ENCODE measurements at places on chromosomes 7 and 10. TPM values are rescaled to one million over a fixed set of nuclear protein-coding genes. Genes with fewer than 3 reads are reported as not detected.

DNA sequence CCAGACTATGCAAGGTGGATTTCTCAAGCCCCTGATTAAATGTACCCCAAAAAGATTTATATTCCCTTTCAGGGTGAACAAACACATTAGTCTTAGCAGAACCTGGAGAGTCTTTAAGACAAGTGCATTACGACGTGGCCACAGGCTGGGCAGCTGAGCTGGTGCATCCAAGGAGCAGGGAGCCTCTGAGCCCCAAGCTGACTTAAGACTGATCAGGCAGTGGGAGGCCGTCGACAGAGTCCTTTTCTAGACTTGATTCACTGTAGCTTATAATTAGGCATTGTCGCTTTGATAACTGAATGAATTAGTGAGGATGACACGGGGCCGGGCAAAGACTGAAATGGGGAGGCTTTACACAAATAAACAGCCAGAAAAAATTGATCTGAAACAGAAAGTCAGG is 353.2 kb downstream of the GPAM start:
- H3K27ac ChIP-seq, result no peak overlapping the region
- no peaks in the 10 kb centered on the region for H3K36me3 ChIP-seq
- no peaks in the 10 kb centered on the region for H3K4me1 ChIP-seq
- no peaks in the 10 kb centered on the region for H3K27me3 ChIP-seq
- no peak overlapping the region for H3K4me3 ChIP-seq

DNA sequence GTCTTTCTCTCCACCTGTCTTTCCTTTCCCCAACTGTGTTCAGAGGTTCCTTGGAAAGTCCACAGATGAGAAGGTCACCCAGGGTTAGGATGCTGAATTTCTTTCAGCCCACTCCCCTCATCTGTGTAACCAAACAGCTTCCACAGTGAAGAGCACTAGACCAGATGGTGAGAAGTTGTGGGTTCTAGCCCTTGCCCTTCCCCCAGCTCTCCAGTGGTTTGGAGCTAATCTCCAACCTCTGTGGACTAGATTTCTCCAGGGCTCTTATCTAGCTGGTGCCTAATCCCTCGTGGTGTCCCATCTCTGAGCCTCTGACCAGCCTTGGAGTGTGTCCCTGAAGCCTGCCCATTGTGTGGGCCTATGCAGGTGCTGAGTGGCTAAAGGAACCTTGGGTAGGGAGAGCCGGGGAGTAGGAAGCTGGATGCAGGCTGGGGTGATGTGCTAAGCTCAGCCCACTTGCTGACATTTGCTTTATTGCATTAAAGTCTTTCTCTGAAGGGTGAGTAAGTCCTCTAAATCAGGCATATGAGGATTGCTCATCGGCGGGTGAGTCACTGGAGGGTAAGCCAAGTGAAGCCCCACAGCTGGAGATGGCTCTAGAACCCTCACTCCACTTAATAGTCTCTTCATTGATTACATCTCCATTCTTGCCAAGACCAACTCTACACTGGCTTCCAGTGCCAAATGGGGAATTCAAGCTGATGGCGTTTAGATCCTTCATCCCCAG is 14.9 kb downstream of the DUSP5 start:
- H3K36me3 ChIP-seq, result no peaks in the 10 kb centered on the region
- no peaks in the 10 kb centered on the region for H3K4me1 ChIP-seq
- no peaks in the 10 kb centered on the region for H3K27me3 ChIP-seq
- H3K27ac ChIP-seq, result no peak overlapping the region
- no peak for DNase-seq
- no peak overlapping the region for H3K4me3 ChIP-seq

DNA sequence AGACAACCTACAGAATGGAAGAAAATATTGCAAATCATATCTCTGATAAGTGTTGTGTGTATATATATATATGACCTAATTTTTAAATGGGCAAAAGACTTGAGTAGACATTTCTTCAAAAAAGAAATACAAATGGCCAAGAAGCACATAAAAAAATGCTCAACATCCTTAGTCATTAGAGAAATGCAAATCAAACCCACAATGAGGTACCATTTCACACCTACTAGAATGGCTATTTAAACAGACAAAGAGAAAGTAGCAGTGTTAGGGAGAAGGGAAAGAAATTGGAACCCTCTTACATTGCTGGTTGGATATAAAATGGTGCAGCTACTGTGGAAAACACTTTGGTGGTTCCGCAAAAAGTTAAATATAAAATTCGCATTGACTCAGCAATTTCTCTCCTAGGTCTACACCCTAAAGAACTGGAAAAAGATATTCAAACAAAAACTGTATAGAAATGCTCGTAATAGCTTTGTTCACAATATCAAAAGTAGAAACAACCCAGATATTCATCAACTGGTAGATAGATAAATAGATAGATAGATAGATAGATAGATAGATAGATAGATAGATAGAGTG is 16.3 kb downstream of the ACSL5 start:
- no peak for DNase-seq
- no peaks in the 10 kb centered on the region for H3K27me3 ChIP-seq
- H3K4me1 ChIP-seq, result peaks cover 5% of the 10 kb centered on the region
- no peak overlapping the region for H3K4me3 ChIP-seq
- peak overlapping the region; percentile 71 for H3K27ac ChIP-seq

Gene ASB10
- total RNA-seq, result not detected

GRCh38 chr10:24127516-24127915 is 81.4 kb upstream of the KIAA1217 start:
- DNase-seq, result no peak
- H3K27ac ChIP-seq, result no peak overlapping the region
- no peaks in the 10 kb centered on the region for H3K27me3 ChIP-seq
- H3K4me3 ChIP-seq, result no peak overlapping the region

- DNase-seq, result no peak
- H3K36me3 ChIP-seq, result no peaks in the 10 kb centered on the region
- H3K4me1 ChIP-seq, result no peaks in the 10 kb centered on the region
- H3K27me3 ChIP-seq, result no peaks in the 10 kb centered on the region
- no peak overlapping the region for H3K27ac ChIP-seq
Measured at GRCh38 chr10:34351161-34351560, 463.9 kb downstream of the PARD3 start.

- H3K27ac ChIP-seq, result no peak overlapping the region
- H3K27me3 ChIP-seq, result no peaks in the 10 kb centered on the region
- no peak for DNase-seq
- H3K4me3 ChIP-seq, result no peak overlapping the region
- H3K4me1 ChIP-seq, result no peaks in the 10 kb centered on the region
Measured at GRCh38 chr7:80630608-80631405, 7.6 kb upstream of the CD36 start.

Gene PON1
- total RNA-seq, result not detected

- H3K4me1 ChIP-seq, result no peaks in the 10 kb centered on the region
- no peaks in the 10 kb centered on the region for H3K27me3 ChIP-seq
- DNase-seq, result no peak
- H3K36me3 ChIP-seq, result no peaks in the 10 kb centered on the region
Measured at GRCh38 chr10:78776756-78777155, 292.0 kb upstream of the ZMIZ1 start.

DNA sequence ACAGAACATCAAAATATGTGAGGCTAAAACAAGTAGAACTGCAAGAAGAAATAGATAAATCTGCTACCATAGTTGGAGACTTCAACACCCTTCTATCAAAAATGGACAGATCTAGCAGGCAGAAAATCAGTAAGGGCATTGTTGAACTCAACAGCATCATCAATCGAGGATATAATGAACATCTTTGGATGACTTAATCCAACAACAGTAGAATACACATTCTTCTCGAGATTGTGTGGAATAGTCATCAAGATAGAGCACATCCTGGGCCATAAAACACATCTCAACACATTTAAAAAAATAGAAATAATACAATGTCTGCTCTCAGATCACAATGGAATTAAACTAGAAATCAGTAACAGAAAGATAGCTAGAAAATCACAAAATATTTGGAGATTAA is 9.9 kb downstream of the IGFBP1 start:
- no peak overlapping the region for H3K27ac ChIP-seq
- H3K4me1 ChIP-seq, result no peaks in the 10 kb centered on the region
- no peak for DNase-seq
- H3K4me3 ChIP-seq, result no peak overlapping the region
- no peaks in the 10 kb centered on the region for H3K36me3 ChIP-seq

DNA sequence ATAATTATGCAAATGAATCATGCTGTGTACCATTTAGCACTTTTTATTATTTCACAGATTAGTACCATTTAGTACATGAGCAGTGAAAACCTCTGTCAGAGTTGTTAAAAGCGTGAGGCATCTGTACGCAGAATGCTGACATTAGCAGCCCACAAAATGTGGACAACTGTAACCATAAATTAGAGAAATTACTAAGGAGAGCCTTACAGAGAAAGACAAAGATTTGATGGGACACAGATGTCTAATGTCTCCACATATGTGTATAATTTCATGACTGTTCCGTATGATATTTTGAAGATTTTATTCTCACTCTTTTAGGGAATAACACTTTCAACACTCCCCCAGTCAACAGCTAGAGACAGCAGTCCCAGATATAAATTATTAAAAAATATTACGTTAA is 414.0 kb upstream of the ANKRD30A start:
- no peaks in the 10 kb centered on the region for H3K27me3 ChIP-seq
- no peak overlapping the region for H3K4me3 ChIP-seq
- no peaks in the 10 kb centered on the region for H3K36me3 ChIP-seq
- no peak for DNase-seq

DNA sequence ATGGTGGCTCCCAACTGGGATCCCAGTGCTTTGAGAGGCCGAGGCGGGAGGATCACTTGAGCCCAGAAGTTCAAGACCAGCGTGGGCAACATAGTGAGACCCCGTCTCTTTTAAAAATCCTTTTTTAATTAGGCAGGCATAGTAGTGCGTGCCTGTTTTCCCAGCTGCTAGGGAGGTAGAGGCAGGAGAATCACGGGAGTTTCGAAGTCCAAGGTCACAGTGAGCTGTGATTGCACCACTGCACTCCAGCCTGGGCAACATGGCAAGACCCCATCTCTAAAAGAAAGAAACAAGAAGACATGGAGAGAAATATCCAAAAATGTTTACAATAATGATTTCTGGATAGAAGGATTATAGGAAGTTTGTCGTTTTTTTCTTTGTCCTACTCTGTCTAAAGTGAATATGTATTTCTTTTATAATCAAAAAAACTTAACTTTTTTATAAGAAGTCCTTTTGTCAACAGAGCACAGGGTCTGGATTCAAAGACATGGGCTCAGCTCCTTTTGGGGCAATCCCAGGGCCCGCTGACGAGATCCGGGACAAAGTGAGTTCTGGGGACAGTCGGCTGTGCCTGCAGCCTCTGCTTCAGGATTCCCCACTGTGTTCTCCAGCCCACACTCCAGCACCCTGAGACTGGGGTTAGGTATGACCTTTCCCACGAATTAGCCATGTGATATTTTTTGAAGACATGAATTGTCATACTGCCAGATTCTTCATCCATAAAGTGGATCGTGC is 45.6 kb downstream of the PDGFA start:
- no peak overlapping the region for H3K4me3 ChIP-seq
- no peaks in the 10 kb centered on the region for H3K4me1 ChIP-seq
- H3K36me3 ChIP-seq, result no peaks in the 10 kb centered on the region
- no peak for DNase-seq
- H3K27ac ChIP-seq, result no peak overlapping the region

GRCh38 chr7:90671571-90671970 is 75.5 kb downstream of the CDK14 start:
- no peaks in the 10 kb centered on the region for H3K27me3 ChIP-seq
- H3K4me1 ChIP-seq, result no peaks in the 10 kb centered on the region
- no peak for DNase-seq
- H3K27ac ChIP-seq, result no peak overlapping the region
- no peaks in the 10 kb centered on the region for H3K36me3 ChIP-seq

- no peaks in the 10 kb centered on the region for H3K4me1 ChIP-seq
- no peak overlapping the region for H3K4me3 ChIP-seq
- no peaks in the 10 kb centered on the region for H3K27me3 ChIP-seq
- H3K27ac ChIP-seq, result no peak overlapping the region
- no peak for DNase-seq
Measured at GRCh38 chr7:137266764-137267163, 76.8 kb downstream of the PTN start.

Gene KEL
- total RNA-seq, result 0.77 TPM

Gene PTPRE
- 15.9 TPM for total RNA-seq

DNA sequence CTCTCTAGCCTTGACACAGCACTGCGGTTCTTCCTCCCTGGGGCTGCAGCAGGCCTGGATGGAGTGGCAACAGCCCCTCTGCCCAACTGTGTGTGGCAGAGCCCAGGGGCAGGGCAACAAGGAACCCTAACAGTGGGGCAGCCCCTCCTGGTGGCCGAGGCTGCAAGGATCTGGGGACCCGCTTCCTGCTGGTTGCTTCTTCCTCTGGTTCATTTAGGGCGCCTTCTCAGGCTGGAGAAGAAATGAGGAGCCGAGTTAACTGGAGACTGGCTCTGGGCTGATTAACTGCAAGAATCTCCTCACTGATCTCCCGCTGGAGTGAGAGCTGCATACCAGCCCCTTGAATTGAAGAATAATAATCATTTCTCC is 80.1 kb upstream of the EMX2 start:
- H3K27ac ChIP-seq, result peak overlapping the region; percentile 32
- DNase-seq, result no peak
- no peaks in the 10 kb centered on the region for H3K36me3 ChIP-seq
- H3K4me3 ChIP-seq, result no peak overlapping the region

- peak overlapping the region; percentile 52 for H3K27ac ChIP-seq
- no peaks in the 10 kb centered on the region for H3K4me1 ChIP-seq
- peaks cover 4% of the 10 kb centered on the region for H3K36me3 ChIP-seq
- no peak overlapping the region for H3K4me3 ChIP-seq
- H3K27me3 ChIP-seq, result no peaks in the 10 kb centered on the region
- peak; percentile 84 for DNase-seq
Measured at GRCh38 chr7:74365322-74366022, 76.3 kb downstream of the CLIP2 start.

DNA sequence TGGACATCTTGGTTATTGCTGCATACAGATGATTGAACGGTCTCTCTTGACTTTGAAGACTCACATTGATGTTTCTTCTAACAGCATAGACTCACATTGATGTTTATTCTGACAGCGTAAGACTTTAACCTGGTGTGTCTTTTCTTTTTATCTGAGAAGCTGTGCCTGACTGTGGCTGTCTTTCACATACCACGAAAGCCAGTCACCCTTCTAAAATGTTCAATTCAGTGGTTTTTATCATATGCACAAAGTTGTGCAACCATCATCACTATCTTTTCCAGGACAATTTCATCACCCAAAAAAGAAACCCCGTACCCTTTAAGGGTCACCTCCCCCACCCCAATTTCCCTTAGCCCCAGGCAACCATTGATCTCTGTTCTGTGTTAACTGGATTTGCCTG is 24.7 kb downstream of the CELF2 start:
- DNase-seq, result no peak
- no peaks in the 10 kb centered on the region for H3K4me1 ChIP-seq
- H3K4me3 ChIP-seq, result no peak overlapping the region
- no peaks in the 10 kb centered on the region for H3K36me3 ChIP-seq

GRCh38 chr7:81692146-81692905 is 77.5 kb downstream of the HGF start:
- no peak overlapping the region for H3K27ac ChIP-seq
- no peak for DNase-seq
- no peaks in the 10 kb centered on the region for H3K27me3 ChIP-seq
- no peaks in the 10 kb centered on the region for H3K36me3 ChIP-seq

Gene KLF14
- total RNA-seq, result not detected

Gene AKR1C4
- total RNA-seq, result not detected

- H3K27me3 ChIP-seq, result no peaks in the 10 kb centered on the region
- DNase-seq, result no peak
- H3K4me1 ChIP-seq, result no peaks in the 10 kb centered on the region
Measured at GRCh38 chr7:21580073-21580521, 37.3 kb downstream of the DNAH11 start.

- no peaks in the 10 kb centered on the region for H3K27me3 ChIP-seq
- DNase-seq, result no peak
- H3K4me1 ChIP-seq, result no peaks in the 10 kb centered on the region
- H3K27ac ChIP-seq, result peak overlapping the region; percentile 16
- H3K4me3 ChIP-seq, result no peak overlapping the region
Measured at GRCh38 chr7:12257582-12257981, 46.5 kb downstream of the TMEM106B start.
